Activated CD8-positive, alpha-beta T cell treated with anti-CD3 and anti-CD28 coated beads, Interleukin-2, amount 10 ng/mL, durations not matched to agents 7 days and 5 days (primary cell): ENCODE measurements at places on chromosomes 3 and 15.

- DNase-seq, result no peak
Observed at GRCh38 chr15:41822471-41822870, 5.4 kb upstream of the JMJD7 start.

- DNase-seq, result no peak
Observed at GRCh38 chr15:67196672-67197363, 57.6 kb downstream of the AAGAB start.

DNA sequence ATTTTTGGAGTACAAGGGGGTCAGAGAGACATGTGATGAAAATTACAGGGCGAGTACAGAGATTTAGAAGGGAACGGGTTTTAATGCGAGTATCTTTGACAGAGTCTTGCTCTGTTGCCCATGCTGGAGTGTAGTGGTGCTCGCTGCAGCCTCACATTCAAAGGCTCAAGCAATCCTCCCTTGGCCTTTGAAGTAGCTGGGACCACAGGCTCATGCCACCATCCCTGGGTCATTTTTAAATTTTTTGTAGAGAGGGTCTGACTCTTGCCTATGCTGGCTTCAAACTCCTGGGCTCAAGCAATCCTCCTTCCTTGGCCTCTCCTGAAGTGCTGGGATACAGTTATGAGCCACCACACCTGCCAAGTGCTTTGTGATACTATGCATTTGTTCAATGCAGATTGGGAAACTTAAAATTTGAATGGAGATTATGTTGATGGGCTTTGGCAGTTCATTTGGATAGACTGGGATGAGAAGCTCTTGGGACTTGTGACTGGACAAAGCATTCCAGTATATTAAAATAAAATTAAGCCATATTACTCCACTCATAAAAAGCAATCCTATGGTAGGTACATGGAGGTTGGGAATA is 4.0 kb upstream of the LMLN start:
- DNase-seq, result no peak

- no peak for DNase-seq
Observed at GRCh38 chr3:145188079-145188770, 972.8 kb downstream of the PLOD2 start.

GRCh38 chr3:20074226-20075063 is 34.2 kb downstream of the KAT2B start:
- no peak for DNase-seq

DNA sequence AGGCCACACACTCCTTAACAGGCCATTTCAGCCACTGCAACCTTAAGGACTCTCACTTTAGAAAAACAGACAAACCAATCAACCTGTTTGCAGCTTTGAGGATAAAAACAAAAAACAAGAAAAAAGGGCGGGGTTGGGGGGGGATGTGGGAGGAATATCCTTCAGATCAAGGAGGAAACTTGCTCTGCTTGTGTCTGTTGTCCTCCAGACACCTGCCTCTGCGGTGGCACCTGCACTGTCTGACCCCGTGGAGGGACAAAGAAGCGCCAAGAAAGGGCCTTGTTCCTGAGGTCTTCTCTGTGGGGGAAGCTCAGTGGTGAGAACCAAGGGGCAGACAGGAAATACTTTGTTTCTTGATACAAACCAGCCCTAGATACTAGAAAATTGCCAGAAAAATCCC is 70.5 kb downstream of the POLR2M start:
- no peak for DNase-seq

DNA sequence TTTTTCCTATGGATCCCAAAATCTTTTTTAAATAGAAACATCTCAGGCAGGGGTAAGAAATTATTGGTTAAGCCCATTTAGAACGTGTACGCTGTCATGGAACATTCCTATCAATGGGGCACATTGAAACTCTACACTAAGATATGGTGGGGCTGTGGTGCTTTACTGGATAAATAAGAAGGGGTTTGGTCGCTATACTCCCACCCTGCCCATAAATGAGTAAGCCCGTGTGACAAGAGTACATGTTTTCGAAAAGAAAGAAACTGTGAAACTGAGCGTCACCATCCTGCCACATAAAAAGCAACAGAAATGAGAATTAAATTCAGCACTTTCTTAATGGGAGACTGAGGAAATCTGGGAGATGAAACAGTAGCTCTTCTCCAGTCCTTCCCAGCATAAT is 929.7 kb upstream of the CFAP20DC start:
- no peak for DNase-seq

- DNase-seq, result no peak
Observed at GRCh38 chr3:112127522-112128494, 5.2 kb downstream of the GCSAM start.

DNA sequence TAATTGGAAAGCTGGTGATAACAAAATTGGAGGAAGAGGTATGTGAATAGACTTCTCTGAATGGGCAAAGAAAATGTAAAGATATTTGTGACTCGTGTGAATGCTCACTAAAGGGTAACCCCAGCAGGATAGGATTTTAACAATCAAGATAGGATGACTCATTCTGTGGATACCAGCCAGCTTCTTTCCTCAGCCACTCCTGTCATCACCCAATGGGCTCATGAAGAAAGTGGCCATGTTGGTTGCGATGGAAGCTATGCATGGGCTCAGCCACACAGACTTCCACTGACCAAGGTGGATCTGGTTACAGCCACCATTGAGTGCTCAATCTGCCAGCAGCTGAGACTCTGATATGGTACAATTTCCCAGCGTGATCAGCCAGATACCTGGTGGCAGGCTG is 40.9 kb downstream of the STRIT1 start:
- DNase-seq, result no peak

DNA sequence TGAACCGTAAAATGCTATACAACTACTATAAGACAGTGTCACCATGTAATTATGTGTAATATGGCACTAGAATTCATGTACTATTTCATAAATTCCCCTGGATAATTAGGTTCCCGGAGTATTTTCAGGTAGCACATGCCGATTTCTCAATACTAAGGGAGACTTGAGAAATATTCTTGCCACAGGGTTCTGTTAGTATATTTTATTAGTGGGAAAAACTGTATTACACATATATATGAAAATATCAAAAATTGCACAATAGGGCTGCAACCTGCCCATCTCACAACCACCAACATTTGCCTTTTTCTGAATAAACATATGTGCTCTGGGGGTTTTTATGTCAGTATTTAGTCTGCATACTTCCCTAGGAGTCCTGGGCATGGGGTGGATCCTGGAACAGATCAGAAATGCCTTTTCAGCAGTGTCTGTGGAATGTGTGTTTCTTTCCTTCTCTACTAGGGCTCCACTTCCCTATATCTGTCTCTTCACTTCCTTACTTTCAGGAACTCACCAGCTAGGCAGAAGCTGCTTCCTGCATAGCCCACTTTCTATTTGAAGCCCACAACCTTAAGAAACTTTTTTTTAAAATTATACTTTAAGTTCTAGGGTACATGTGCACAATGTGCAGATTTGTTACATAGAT is 87.5 kb downstream of the RPL39L start:
- DNase-seq, result no peak

DNA sequence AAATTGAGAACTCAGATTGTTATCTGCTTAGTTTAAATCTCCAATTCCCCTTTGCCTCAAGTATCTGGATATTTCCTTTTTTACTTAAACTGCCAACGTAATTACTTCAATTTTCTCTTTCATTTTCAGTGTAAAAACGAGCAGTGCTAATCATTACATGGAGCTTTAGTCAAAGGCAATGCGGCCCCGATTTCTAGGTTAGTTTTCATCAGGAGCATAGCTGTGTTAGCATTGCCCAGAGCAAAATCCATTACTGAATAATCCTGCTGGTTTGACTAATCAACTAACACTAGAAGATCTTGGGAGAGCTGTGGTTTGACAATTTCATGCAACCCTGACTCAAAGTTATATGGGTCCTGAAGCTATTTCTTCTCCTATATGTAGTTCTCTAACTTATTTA is 46.2 kb downstream of the ZPLD1 start:
- DNase-seq, result no peak

- no peak for DNase-seq
Observed at GRCh38 chr3:129506231-129506742, 22.2 kb upstream of the RHO start.

DNA sequence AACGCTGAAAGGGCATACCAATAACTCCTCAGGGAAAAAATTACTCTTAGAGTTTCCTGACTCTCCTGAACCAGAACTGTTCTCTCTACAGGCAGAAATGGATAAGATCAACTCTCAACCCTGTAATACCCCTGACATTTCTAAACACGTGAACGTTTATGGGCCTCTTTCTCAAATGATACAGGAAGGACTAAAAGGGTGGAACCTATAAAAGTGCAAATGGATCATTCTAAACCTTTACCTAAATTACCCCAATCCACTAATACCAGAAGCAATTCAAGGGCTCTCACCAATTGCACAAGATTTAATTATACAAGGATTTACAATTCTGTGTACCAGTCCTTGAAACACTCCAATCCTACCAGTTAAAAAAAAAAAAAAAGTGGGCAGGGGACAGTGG is 98.0 kb upstream of the FAM174B start:
- no peak for DNase-seq

DNA sequence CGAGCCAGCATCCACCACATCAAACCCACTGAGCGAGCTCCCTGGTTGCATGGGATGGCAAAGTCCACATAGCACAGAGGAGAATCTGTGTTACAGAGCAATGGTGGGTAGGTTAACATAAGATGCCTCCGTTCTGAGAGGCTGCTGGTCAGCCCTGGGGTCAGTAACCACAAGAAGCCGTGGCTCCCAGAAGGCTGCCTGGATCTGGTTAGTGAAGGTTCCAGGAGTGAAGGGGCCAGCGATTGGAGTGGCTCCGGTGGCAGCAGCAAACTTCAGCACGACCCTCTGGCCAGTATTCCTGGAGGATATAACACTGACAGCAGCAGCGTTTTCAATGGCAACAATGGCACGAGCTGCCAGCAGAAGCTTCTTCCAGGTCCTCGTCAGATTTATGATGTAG is 18.4 kb upstream of the PIGZ start:
- no peak for DNase-seq

DNA sequence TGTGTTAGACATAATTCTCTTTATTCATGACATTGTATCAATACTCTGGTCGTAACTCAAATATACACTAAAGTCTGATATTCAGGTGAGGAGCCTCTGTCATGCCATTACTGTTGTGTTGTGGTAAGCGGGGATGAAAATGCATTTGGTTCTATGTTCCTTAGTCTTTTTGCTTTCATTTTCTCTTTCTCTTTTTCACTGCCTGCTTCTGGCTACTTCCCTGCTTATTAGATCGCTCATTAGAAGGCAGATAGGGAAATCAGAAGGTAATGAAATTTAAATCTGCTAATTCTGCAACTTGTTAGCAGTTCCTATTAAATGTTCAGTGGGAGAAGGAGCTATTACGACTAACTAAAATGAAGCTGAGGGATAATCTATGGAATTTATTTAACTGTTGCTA is 345.0 kb downstream of the GRM7 start:
- no peak for DNase-seq

DNA sequence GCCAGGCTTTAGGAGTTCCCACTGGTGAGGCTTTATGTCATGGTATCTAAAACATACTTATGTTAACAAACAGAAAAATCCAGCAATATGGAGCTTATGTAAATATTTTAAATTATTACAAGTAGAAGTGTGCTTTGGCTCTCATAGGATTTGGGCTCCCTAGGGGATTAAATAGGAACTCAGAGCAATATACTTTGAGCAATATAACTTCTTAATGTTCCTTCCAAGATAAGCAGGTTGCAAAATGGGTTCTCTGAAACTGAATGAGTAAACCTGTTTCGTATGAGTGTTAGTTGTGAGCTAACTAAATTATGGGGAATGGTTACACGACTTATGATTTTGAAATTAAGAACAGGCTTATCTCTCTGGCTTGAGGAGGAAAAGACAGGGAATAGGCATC is 366.1 kb upstream of the ZNF385D start:
- DNase-seq, result no peak

GRCh38 chr15:57403017-57403416 is 26.7 kb downstream of the CGNL1 start:
- no peak for DNase-seq

DNA sequence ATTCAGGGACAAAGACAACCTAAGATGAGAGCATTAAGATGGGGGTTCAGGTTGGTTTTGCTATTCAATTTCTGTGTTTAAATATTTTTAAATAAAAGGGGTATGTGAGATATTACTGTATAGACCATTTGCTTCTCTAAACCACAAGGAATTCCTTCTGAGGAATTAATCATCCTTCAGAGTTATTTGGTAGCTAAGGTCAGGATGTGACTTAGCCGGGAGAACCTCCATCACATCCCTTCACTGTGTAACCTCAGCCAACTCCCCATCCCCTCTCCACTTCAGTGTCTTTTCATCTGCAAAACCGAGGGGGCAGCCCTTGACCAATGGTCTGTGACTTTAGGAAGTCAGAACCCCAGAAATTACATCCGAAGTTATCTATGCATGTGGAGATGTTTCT is 48.7 kb upstream of the SKOR1 start:
- DNase-seq, result no peak

GRCh38 chr3:24622138-24622537 is 127.5 kb upstream of the THRB start:
- DNase-seq, result no peak
